ENCODE measurements at places on chromosomes 2 and 18.

DNA sequence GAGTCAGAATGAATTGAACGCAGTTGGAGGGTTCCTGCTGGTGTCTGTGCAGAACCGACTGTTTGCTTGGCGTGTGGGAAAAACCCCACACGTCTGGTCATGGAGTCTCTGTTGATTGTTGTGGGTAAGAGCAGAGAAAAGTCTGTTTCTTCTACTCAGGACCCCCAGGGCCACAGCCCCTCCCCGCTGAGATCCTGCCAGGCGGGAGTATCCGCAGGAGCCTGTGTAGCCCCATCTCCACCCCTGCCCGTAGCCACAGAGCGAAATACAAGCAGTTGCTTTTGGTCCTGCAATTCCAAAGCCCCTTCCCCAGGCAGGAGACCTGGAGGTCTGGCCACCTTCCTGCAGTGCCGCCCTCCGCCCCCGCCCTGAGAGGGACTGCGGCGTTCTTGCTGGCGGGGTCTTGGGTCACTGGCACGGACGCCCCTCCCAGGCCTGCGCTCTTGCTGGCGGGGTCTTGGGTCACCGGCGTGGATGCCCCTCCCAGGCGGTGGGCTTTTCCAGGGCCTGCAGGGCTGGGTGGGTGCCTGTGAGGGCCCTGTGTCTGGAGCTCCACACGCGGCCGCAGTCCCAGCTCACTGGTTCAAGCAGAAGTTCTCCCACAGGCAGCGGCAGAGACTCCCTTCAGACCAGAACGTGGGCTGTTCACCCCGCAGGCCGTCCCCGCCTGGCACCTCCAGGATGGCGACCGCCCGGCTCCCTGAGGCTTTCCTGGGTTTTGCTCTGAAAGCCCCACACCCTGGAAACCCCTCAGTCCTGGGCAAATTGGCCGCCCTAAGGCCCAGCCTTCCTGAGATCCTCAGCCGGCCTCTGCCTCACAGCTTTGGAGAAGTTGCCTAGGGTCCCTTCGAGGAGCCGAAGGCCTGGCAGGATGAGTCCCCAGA is 76.0 kb upstream of the CTDP1 start:
- no peak for DNase-seq

DNA sequence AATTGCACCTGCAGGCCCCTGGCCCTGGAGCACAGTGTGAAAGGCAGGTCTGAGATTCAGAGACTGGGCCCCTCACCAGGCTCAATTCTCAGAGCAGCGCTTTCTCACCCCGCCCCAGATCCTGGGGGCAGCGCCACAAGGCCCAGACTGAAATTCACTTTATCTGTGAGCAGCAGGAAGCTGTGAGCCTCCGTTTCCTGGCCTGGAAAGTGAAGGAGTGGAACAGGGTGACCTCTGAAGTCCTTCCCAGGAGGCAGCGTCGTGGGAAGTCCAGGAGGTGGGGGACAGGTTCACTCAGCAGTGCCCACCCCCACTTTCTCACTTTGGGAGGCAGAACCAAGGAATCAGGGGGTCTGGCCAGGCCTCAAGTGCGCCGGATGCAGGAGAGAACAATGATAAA is 235.4 kb downstream of the NDUFA10 start:
- DNase-seq = no peak

DNA sequence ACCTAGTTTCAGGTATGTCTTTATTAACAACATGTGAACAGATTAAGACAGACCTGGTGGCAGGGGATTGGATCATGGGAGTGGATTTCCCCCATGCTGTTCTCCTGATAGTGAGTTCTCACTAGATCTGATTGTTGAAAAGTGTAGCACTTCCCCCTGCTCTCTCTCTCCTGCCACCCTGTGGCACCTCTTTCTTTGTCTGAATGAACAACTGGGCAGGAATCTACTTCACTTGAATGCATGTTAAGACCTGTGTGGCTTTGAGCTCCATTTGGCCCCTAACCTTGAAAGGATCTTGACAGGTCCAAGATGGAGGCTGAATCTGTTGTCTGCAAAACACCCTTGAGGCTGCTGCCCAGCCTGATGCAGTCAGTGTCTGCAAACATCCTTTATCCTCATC is 194.4 kb downstream of the RNF144A start:
- no peak for DNase-seq

- no peak for DNase-seq
These were observed 67.5 kb downstream of the TANC1 start for GRCh38 chr2:159035790-159036411.

DNA sequence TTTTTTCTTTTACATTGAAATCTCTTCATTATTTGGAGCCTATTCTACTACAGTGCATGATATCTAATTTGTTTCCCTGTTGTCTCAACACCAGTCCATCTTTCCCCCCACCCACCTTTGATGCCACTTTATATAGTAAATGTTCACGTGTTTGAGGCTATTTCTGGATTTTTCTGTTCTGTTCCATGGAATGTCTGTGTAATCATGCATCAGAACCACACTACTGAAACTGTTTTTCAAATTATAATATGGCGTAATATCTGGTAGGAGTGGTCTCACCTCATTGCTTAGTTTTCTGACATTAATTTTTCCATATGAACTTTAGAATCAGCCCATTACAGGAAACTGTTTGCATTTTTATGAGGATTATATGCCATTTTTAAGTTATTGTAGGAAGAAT is 19.1 kb upstream of the NARS1 start:
- DNase-seq = no peak

- no peak for DNase-seq
These were observed 82.1 kb downstream of the CDC42EP3 start for GRCh38 chr2:37589298-37589697.

DNA sequence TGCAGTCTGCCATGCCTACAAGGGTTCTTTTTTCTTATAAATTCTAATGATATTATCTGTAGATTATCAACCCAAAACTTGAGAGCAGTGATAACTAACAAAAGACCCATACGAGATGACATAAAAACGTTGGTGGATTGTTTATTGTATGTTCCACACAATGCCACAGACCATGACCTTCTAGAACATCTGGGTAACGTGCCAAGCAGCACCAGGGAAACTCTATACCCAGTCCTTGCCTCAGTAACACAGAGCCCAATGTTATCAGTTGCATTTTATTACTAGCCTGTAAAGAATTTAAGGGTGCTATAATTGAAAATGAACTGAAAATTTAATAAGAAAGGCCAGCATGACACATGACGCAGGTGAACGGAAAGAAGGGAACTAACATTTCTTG is 99.1 kb upstream of the UGP2 start:
- DNase-seq = no peak

DNA sequence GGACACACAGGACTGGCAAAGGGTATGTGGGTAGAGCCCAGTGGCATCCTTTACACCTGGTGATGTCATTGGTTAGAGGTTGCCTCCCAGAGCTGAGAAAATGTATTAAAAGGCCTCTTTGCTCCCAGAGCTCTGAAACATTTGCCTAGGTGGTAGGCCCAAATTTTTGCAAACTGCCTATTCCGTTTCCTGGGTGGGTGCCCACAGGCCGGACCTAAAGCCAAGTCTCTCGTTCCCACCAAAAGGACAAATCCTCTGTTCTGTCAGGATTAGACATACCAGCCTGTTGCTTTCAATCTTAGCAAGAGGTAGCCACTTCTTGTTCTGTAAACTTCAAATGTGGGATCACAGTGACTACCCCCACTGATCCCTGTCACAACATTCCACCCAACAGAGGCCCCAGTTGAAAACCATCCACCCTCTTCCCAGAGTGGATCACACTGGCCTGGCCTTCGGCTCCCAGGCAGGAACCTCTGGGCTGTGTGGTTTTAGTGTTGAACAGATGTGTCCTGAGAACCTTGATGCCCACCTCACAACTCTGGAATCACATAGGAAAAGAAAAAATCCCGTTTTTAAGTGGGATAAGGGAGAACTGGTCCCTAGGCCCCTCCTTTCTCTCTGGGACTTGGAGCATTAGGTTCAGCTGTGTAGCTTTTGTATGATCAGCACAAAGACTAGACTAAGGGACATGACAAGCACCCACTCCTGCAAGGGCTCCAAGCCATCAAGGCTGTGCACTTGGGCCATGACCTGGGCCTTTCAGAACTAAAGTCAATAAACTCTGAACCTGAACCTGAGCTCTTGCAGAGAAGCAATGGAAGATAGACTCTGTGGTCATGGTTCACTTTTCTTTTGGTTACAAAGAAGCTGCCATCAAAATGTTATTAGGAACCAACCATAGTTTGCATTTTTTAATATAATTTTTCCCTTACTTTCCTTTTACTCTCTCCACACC is 211.3 kb downstream of the CYP26B1 start:
- no peak for DNase-seq

- DNase-seq = no peak
These were observed 331.6 kb downstream of the TXNL1 start for GRCh38 chr18:56306797-56307196.

- no peak for DNase-seq
These were observed 52.2 kb upstream of the B3GNT2 start for GRCh38 chr2:62143696-62144095.
